ENCODE measurements at places on chromosomes 7 and 10.
A peak's percentile ranks its signal among the peaks of the same experiment; 100 is the strongest.

GRCh38 chr10:118565301-118566075 is 30.0 kb downstream of the PRLHR start:
- no peak for DNase-seq

- DNase-seq = peak; percentile 32
Observed at GRCh38 chr10:112951359-112952281, 1.6 kb downstream of the TCF7L2 start.

DNA sequence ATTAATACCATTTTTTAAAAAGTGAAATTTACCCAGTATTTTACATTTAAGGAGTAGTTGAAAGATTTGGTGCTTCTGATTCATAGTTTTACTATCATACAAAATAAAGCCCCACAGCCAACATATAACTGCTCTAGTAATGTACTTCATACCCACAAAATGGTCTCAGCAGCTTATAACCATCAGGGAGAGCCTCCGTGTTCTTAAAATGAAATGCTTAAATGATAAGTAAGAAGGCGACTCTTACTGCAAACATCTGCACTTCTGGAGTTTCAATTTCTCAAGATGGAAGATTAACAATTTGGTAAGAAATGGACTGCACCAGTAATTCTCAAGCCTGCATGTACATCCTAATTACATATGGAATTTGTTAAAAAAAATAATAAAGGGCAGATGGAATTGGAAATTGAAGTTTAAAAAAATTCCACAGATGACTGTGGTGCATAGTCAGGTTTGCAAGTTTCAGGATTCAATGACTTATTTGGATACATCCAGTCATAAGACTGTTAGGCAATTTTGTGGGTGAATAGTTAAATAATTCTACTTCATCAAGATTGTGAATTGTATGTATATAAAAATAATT is 461.0 kb downstream of the KIF20B start:
- no peak for DNase-seq

DNA sequence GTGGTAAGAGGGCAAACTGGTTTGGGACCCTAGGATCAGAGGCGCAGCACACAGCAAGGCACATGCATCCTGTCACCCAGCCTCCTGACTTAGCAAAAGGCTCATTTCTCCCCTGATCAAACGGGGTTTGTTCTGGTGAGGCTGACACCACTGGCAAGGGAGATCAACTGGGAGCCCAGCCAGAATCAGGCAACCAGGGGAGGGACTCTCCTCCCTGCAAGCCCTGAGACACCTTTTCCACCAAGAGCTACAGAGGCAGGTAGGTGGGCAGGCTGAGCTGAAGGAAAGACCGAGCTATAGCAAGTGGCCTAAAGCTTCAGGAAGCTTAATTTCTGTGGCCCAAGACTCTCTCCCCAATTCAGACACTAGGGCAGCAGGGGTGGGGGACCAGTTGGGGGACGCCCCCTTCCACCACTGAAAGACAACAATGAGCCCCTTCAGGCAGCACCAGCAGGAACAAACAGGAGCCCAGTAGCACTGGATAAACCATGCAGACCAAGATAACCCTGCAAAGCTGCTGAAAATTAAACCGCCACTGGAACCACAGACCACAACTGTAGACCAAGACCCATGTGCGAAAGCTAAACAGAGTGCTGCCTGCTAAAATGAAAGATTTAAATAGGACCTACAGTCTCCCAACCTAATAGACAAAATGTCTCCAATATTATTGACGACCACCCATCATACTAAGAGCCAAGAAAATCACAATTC is 27.1 kb upstream of the SAR1A start:
- DNase-seq = no peak

DNA sequence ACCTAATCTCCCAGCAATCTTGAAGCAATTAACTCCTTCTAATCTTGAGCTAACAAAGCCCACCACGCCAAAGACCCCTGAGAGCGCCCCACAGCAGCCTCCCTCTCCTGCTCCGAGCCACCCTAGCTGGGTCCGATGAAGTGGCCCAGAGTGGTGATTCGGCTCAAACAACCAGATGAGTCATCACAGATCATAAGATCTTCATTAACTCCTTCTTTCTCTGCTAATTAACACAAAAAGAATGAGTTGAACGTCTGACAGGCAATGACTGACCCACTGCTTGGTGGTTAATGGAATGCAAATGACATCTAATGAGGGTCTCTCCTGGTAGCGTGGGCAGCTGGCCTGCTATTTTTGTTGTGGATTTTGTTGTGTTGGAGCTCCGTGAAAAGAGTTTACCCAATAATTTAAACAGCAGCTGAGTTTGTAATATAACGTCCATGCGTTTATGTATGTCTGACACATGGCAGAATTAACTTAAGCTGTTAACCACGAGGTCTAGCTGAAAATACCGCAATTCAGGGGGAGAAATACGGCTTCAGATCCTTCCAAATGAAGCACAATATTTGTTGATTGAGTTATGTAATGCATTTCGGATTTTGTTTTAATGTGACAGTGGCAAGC is 161.4 kb downstream of the RAB11FIP2 start:
- DNase-seq = no peak

GRCh38 chr7:134599371-134599770 is 47.3 kb upstream of the BPGM start:
- no peak for DNase-seq

GRCh38 chr7:2926120-2926895 is 82.2 kb upstream of the GNA12 start:
- DNase-seq = peak; percentile 6

- DNase-seq = no peak
Observed at GRCh38 chr10:57303566-57303965, 942.5 kb upstream of the ZWINT start.

DNA sequence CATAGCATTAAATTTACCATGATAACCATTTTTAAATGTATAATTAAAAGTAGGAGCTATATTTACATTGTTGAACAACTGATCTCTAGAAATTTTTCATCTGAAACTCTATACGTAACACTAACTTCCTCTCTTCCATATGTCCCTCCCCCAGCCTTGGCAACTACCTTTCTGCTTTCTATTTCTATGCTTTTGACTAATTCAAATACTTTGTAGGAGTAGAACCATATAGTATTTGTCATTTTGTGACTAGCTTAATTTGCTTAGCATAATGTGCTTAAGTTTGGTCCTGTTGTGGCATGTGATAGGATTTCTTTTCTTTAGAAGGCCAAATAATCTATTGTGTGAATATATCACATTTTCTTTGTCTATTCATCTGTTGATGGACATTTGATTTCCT is 225.3 kb upstream of the POT1 start:
- no peak for DNase-seq

GRCh38 chr10:46069771-46070463 is 23.8 kb upstream of the MSMB start:
- DNase-seq = no peak

GRCh38 chr10:113469796-113470195 is 83.1 kb upstream of the HABP2 start:
- DNase-seq = no peak

DNA sequence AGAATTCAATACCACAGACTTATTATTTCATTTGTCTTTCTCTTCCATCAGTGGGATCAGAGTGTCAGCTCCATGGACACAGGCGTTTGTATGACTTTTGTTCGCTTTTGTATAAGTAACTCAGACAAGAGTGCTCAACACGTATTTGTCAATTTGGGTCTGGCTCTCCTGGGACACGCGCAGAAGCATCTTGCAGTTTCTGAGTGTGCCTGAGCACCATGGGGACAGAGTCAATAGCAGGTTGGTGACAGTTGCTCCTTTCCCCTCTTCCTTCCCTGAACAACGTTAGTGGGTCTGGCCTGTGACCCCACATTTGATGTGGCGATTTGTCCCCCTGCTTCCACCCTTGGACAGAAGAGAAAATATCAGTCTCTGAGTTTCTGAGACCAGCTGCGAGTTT is 120.4 kb upstream of the SDK1 start:
- no peak for DNase-seq

DNA sequence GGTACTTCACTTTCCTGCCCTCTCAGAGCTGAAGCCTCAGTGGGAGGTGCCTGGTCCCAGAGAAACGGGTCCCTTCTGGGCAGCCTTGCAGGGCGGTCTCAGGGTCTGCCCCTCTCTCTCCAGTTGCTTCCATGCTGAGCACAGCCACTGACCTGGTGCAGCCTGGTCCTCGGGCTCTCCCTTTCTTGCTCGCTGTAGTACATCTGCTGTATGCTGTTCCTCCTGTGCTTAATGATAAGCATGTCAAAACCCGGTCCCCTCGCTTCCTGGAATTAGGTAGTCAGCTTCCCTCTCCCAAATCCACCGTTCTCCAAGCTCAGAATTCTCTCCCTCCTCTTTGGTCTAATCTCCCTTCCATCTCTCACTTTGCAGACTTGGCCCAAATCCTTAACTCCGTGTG is 11.0 kb upstream of the HPS1 start:
- no peak for DNase-seq

DNA sequence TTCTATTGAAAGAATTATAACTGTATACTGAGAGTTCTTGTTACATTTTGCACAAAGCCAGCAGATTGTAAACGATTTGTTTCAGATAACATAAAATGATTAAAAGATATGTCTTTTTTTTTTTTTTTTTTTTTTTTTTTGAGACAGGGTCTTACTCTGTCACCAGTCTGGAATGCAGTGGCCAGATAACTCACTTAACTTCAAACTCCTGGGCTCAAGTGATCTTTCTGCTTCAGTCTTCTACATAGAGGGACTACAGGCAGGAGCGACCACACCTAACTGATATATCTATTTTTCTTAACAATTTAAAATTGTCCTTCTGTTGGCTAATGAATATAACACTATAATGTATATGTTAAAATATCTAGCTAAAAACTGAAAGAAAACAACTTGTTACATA is 317.3 kb upstream of the CACNA2D1 start:
- no peak for DNase-seq

GRCh38 chr10:44682507-44682906 is 228.6 kb upstream of the TMEM72 start:
- no peak for DNase-seq

- no peak for DNase-seq
Observed at GRCh38 chr7:50426280-50427045, 23.7 kb downstream of the FIGNL1 start.

DNA sequence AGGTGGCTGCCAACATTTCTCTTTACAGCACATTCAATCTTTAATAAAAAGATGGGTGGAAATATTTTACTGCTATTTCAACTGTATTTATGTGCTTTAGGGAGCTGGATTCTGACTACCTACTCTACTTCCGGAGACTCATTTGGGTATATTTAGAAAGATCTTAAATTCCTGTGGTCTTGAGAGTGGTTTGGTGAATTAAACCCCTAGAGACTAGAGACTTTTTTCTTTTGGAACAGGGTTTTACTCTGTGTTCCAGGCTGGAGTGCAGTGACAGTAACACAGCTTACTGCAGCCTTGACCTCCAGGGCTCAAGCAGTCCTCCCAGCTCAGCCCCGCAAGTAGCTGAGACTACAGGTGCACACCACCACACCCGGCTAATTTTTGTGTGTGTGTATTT is 79.0 kb upstream of the HABP2 start:
- no peak for DNase-seq

- DNase-seq = no peak
Observed at GRCh38 chr7:91083855-91084644, 180.2 kb upstream of the FZD1 start.

- no peak for DNase-seq
Observed at GRCh38 chr10:104563548-104563947, 77.5 kb upstream of the SORCS3 start.

DNA sequence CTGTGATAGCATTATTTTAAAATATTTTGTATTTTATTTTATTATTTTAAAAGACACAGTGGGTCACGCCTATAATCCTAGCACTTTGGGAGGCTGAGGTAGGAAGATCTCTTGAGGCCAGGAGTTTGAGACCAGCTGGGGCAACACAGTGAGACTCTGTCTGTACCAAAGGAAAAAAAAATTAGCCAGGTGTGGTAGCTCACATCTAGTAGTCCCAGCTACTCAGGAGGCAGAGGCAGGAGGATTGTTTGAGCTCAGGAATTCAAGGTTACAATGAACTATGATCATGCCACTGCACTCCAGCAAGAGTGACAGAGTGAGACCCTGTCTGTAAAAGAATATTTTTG is 37.1 kb downstream of the FBXL13 start:
- DNase-seq = no peak

- DNase-seq = no peak
Observed at GRCh38 chr10:49393301-49393700, 2.6 kb downstream of the DRGX start.

DNA sequence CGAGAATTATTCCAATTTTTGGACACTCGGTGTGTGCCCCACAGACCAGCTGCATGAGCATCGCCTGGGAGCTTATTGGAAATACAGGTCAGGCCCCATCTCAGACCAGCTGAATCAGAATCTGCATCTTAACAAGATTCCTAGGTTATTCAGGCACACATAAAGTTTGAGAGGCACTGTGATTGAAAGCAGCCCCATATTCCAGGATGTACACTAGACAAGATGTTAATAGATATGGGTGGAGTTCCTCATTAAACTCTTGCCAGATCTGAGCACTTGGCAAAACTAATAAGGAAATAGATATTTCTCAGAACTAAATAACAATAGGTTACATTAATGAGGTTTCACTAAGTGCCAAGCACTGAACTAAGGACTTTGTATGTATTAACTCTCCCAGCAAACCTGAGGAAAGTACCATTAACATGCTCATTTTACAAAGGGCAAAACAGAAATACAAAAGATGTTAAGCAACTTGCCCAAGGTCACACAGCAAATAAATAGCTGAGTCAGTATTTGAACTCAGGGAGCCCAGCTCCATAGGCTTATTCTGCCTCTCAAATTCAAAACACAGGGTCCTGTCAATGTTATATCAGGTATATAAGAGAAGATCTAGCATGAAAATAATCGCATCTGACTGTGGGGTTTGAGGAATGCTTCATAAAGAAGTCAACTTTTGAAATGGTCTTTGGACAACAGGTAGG is 29.9 kb downstream of the PPP1R3C start:
- no peak for DNase-seq

- DNase-seq = no peak
Observed at GRCh38 chr10:63355682-63356081, 110.1 kb downstream of the JMJD1C start.

- no peak for DNase-seq
Observed at GRCh38 chr10:10642189-10642588, 375.5 kb upstream of the CELF2 start.

GRCh38 chr7:128406314-128407232 is 3.2 kb downstream of the IMPDH1 start:
- no peak for DNase-seq

DNA sequence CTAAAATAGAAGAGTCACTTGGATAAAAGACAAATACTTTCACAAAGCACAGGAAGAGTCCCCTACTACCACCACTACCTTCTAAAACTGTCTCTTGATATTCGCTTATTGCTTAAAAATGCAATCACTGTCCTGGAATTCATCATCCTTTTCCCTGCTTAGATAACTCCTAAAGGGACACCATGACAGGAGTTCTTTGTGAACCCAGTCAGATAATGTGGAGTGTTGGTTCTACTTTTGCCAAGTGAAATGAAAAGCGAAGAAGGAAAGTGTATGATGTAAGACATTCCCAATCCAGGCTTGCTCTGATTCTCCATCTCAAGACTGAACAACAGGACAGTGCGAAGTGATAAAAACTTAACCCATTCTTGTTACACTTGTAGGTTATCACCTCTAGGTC is 103.0 kb downstream of the MTERF1 start:
- no peak for DNase-seq
